ENCODE measurements at places on chromosomes 16 and 17. TPM values are rescaled to one million over a fixed set of nuclear protein-coding genes. Genes with fewer than 3 reads are reported as not detected.

- peak; percentile 82 for DNase-seq
Observed at GRCh38 chr16:87581857-87582215, 20.5 kb upstream of the JPH3 start.

DNA sequence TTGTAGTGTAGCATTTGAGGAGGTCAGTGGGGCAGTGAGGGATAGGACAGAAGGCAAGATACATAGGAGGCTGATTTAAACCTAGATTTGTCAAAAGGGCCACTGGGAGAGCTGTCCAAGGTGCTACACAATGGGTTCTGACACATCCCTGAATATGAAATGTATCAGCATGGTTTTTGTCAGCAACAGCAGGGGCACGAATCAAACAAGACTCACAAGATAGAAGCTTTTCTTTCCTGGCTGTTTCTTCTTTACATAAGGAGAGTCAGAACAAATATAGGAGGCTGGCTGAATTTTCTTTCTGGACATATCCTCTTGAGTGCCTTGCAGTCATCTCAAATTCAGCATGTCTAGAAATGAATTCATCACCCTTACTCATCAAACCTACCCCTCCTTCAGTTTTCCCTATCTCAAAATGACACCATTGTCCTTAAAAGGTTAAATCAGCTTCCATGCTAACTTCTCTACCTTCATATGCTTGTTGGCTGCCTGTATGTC is 130.5 kb downstream of the NPIPB5 start:
- DNase-seq: no peak

GRCh38 chr17:17792037-17792550 is 44.7 kb downstream of the SREBF1 start:
- DNase-seq: no peak

Gene CCR7
- 0.57 TPM for total RNA-seq

Gene MYH11
- 1,287 TPM for total RNA-seq

DNA sequence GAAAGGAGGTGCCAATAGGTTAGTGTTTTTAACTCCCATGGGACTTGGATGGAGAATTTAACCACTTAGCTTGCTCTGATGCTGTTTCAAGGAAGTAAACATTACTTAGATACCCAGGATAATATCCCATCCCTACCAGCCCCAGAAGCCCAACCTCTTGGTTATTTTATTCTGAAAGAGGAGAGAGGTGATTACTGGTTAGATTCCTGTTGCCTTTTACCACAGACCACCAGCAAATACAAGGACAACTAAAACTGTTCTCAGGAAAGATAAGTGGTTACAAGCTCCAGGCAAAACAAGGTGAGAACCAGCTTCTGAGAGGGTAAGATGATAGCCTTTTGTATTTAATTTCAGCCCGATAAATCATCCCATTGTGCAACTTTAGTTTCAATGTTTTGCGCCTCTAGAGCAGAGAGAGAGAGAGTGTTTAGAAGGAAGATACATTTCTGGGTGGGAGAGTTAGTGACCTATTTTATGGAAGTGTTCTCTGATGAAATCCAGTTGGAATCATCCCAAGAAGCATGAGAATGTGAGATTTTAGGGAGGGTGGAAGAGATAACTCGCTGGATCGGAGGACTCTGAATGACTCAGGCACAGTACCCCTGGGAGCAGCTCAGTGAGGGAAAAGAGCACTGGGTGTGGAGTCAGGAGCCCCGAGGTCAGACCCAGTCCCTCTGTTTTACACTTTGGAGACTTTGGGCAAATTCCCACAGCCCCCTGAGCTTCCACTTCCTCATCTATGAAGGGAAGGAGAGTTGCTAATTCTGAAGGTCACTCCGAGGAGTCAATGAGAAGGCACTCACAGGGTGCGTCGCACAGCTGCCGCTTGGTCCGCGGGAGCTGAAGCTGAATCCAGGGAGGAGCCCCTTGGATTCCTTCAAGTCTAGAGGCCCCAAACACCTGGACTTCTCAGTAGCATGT is 12.1 kb downstream of the GLP2R start:
- DNase-seq: no peak

DNA sequence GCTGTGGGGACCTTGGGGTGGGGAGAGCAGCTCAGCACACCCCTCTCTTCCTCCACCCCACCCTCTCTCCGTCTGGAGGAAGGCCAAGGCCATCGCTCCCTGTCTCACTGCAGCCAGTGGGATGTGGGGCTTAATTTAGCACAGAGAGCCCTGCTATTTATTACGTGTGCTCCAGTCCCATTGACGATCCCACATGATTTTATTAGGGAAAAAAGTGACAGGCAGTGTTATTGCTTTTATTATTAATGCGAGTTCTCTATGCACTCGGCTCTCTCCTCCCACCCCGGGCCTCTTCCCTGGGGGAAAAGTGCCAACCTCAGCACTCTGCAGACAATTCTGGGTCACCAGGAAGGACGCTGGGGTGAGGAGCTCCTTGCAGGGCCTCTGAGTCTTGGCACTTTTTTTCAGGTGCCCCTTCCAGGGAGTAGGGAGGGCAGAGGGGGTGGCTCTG is 57.3 kb downstream of the MGAT5B start:
- DNase-seq: peak; percentile 55

Gene STH
- not detected for total RNA-seq
